Hypothalamus (tissue), 51 donors: ENCODE measurements at places on chromosomes 13 and 19.

DNA sequence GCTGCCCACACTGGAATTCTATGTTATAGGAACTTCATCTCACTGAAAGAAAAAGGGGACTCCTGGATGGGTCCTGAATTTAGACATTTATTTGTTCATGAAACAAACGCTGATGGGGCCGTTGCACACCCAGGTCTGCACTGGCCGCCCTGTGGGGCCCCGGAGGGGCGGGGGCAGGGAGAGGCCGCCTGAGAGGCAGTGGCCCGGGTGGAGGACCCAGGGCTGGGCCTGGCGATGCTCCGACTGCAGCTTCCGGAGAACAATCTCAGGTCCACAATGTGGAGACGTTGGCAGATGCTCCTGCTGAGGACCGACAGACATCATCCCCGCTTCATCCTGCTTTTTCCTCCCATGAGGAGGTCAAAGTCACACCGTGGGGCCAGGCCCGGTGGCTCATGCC lies 16.3 kb upstream of the PTBP1 start:
- no peak for DNase-seq

DNA sequence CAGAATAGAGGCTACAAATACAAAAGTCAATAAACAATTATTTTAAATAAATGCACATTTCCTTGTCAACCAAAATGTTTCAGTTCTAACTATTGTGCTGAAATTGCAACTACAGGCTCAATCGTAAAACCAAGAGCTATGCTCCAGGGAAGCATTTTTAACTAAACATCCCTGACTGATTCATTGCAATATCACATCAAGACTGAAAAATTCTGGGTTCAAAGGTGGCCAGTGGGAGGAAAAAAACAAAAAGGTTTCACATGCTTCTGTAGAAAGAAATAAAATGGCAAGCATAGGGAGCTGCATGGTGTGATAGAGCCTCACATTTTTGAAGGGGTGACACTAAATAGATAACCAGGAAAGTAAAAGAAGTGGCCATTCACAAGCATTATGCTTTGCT lies 862.8 kb downstream of the PCDH9 start:
- no peak for DNase-seq

GRCh38 chr19:39970425-39970674 lies 615 bp upstream of the PSMC4 start:
- no peak for DNase-seq

GRCh38 chr13:91347996-91348905 lies 764 bp downstream of the MIR17HG start:
- peak; percentile 66 for DNase-seq

GRCh38 chr13:46387064-46387851 lies at the start of gene RUBCNL:
RUBCNL (minus strand) TSS chr13:46387252; CDS start chr13:46372475, 14,777 bp downstream.
- DNase-seq = peak; percentile 21

DNA sequence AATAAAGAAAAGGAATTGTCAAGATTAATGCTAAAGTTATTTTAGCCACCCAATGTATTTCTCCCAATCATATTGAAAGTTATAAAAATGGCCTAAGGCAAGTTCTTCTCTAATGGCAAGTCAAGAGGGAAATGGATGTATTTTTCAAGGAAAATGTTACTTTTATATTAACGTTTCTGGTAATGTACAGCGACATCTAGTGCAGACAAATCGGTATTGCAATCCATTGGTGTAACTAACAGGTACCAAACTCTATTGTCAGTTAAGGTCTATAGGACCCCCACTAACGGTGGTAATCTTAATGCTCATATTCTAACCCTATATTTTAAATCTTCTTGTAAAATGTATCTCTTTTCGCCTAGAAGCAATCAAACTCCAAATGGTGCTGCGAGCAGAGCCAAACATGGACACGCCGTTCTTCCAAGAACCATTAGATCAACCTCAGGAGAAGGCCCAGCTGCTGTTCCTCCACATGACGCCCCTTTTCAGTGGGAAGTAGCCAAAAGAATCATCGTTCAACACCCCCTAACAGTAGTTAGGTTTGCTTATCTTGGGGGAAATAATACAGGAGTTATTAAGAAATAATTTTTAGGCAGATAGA lies 98.5 kb upstream of the PABPC3 start:
- DNase-seq = no peak

DNA sequence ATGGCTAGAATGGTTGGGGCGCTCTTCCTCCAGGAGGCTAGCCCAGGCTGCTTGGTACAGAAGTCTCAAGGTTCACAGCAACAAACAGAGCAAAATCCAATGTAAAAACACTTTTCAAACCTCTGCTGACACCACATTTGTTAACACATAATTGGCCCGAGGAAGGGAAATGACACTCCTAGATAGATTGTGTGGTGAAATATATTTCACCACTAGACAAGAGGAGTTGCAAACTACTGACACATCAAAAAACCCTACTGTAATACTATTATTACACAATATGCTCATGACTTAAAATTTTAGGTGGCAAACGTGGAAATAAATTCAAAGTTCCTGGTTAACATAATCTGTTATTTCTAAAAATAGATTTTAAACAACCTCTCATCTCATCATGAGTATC lies 643.6 kb downstream of the PCDH9 start:
- no peak for DNase-seq

DNA sequence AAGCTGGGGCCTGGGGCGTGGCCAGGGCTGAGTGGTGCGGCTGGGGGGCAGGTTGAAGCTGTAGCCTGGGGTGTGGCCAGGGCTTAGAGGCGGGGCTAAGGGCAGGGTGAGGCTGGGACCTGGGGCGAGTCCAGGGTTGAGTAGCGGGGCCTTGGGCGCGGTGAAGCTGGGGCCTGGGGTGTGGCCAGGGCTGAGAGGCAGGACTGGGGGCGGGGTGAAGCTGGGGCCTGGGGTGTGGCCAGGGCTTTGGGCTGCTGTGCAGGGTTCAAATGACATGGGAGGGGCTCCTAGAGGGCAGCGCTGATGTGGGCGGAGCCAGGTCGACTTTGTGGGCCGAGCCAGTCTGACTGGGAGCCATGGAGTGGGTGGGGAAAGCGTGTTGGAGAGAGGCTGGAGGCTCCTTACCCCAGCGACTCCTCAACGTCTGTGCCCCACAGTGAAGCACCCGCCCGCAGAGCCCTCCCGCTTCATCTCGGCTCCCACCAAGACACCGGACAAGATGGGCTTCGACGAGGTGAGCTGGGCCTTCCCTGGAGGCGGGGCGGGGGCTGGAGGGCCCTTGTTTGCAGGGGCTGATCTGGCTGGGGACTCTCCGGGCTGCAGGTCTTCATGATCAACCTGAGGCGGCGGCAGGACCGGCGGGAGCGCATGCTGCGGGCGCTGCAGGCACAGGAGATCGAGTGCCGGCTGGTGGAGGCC lies 21.5 kb downstream of the COLGALT1 start:
- DNase-seq = no peak

DNA sequence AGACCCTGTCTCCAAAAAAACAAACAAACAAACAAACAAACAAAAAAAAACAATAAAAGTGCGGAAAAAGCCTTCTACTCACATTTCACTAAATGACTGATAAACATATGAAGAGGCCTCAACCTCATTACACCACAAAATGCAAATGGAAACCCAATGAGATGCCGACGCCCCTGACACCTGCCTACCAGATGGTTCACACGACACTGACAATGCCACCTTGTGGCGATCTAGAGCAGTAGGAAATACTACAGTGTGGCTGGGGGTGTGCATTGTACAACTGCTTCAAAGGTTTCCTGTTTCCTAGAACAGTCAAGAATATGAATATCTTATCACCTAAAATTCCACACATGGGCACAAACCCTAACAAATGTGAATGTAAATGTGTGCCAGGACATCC lies 14.0 kb downstream of the SCGB2B2 start:
- DNase-seq = no peak
